ENCODE measurements at places on chromosomes 1 and 21.

GRCh38 chr1:116763116-116763786, 9.0 kb downstream of the CD2 start:
- no peak for DNase-seq

- DNase-seq = no peak
Measured at GRCh38 chr1:150999051-150999674, 7.5 kb downstream of the MINDY1 start.

- no peak for DNase-seq
Measured at GRCh38 chr1:2564815-2565374, 8.7 kb downstream of the TNFRSF14 start.

DNA sequence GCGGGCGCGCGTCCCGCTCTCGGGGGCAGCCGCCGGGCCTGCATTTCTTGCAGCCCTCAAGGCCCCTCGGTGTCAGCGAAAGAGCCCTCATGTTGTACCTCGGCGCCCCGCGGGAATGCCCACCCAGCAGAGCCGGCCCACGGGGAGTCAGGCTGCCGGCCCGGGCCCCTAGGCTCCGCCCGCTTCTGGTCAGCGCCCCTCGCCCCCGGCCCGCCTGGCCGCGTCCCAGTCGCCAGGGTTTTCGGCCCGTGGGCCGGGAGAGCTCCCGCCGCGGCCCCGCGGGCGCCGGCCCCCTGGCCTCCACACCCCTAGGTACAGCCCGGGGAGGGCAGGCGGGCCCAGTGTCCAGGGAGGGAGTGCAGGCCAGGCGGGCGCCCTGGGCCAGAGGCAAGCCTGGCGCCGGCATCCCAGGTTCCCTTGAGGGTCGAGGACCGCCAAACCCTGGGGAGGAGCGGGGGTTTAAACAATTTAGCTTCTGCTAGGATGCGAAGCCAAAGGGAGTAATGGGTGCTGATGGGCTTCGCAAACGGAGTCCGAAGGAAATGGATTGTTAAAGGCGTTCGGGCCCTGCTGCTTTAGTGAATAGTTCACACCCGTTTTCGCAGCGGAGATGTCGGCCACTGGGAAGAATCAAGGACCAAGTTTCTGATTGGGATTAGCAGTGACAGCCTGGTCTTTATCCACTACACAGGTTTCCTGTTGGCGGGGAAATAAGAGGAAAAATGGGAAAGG, 486 bp upstream of the KCNA3 start:
- no peak for DNase-seq

DNA sequence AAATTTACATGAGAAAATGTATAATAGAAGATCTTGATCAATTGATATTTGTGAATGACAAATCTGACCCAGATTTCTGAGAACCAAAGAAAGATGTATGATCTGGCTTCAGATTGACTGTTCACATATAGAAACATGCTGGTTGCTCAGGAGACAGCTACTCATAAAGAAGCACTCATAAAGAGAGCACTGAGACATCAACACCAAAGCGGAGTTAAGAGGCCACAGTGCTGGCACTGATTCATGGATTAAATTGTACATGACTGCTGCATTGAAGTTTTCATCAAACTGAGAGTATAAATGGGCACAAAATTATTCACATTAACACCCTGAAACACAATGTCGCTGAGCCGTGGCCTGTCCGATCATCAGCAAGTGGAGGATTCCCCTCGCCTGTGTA, 46.2 kb downstream of the SH3GLB1 start:
- no peak for DNase-seq

GRCh38 chr1:234656944-234657654, 47.1 kb upstream of the IRF2BP2 start:
- DNase-seq = no peak

DNA sequence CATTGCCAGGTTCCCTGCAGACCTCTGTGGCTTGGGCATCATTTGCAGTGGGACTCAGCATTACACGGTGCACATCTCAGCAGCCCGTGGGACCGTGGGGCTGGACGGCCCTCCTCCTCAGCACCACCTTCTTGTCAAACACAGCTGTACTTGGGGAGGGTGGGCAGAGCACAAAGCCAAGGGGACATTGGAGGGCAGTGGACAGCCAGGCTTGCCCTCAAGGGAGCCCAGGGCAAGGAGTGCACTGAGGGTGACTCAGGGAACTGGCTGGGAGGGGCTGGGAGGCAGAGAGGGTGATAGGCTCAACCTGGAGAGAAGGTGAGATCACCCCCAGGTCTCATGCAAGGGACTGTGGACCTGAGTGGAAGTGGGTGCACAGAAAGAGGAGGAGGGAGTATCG, 3.4 kb downstream of the CAPN9 start:
- DNase-seq = no peak

- DNase-seq = no peak
Measured at GRCh38 chr1:11031624-11032262, 15.3 kb downstream of the MASP2 start.

GRCh38 chr1:155219592-155220031, 11.1 kb downstream of the MTX1 start:
- no peak for DNase-seq

DNA sequence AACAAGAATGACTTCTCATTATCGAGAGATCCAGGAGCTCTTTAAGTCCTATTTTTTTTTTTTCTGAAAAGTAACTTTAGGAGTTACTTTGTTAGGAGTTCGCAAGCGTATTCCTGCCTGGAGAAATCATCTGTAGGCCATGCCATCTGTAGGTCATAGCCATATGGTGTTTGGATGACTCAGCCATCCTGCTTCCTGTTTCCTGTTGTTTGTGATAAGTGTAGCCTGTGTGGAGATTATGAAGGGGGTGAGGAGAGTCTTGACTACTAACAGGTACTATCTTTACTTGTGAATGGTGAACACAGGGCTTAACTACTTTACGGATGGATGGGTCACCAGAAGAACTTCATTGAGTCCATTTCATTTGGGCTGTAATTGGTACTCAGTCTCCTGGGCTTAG, 327.2 kb downstream of the PTPRU start:
- DNase-seq = no peak

GRCh38 chr1:116794804-116795481, 40.7 kb downstream of the CD2 start:
- no peak for DNase-seq

- DNase-seq = no peak
Measured at GRCh38 chr1:188986745-188987417, 1490.8 kb downstream of the BRINP3 start.

- DNase-seq = no peak
Measured at GRCh38 chr1:28086651-28087050, 1.8 kb downstream of the EYA3 start.

DNA sequence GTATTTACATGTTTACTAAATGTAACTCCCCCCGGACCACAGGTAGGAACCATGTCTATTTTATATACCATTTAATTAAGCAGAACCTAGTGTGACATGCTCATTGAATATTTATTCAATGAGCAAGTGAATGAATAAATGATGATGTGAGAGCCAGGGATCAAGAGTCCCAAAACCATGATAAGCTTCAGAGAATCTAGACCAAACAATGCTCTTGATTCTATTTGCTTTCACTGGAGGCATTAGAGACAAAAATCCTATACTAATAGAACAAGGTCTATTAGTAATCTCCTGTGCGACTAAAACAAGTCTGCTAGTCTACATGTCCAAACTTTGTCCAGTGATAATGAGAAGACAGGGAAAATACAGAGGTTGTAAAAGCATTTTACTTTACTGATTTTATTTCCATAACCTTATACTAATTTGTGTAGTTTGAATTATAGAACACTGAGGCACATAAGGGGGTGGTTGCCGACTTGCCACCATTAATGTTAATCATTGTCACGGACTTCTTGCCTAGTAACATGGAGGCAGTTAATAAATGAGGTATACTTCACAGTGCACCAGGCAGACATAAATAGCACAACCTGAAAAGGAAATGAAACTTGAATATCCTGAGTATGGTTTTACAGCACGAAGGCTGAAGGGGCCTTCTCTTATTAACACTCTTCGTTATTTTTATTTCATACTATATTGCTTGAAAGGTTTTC, 69.8 kb downstream of the TBX15 start:
- DNase-seq = no peak

GRCh38 chr21:31659536-31660258, at the start of gene SOD1:
SOD1 (plus strand) TSS chr21:31659693; CDS start chr21:31659770, 77 bp downstream.
- DNase-seq = peak; percentile 95

DNA sequence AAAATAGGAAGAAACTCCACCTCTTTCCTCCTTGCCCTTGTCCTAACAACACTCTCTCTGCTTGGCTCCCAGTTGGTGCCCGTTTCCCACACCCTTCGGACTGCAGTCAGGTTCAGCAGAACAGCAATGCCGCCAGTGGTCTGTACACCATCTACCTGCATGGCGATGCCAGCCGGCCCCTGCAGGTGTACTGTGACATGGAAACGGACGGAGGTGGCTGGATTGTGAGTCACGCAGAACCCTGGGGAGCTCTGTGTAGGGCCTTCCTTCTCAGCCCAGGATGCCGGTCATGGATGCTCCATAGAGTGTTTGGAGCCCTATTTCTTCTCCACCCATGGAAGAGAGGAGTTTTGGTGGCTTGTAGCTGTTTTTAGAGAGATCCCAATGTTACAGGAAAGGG, 60.9 kb downstream of the TNN start:
- DNase-seq = no peak

DNA sequence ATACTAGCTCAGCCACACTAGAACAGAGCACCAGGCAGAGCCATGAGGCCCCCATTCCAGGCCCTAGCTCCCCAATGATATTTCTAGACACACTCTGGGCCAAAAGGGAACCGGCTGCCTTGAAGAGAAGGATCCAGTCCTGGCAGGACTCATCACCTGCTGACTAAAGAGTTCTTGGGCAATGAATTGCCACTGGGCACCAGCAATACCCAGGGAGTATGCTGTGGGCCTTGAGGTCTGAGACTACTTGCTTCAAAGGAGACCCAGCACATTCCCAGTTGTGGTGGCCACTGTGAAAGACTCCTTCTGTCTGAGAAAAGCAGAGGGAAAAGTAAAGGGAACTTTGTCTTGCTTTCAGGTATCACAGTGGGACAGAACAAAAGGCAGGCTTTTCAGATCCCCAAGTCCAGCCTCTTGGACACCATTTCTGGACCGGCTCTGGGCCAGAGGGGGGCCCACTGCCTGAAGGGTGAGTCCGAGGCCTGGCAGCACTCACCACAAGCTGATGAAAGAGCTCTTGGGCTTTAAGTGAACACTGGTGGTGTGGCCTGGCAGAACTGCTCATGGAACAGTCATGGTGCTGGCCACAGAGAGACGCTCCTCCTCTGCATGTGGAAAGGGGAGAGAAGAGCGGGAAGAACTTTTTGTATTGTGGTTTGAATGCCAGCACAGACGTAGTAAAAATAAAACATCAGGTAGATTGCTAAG, 72.5 kb downstream of the CDC42BPA start:
- DNase-seq = no peak

GRCh38 chr1:209428241-209428921, 155.1 kb upstream of the CAMK1G start:
- DNase-seq = no peak

DNA sequence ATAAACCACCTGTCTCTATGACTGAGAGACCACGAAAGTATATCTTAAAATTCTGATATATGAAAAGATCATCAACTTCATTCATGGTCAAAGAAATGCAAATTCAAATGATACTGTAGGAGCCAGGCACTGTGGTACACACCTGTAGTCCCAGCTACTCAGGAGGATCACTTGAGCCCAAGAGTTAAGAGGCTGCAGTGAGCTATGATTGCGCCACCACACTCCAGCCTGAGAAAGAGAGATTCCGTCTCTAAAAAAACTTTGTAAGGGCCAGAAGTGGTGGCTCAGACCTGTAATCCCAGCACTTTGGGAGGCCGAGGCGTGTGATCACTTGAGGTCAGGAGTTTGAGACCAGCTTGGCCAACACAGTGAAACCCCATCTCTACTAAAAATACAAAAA, 17.0 kb downstream of the RERE start:
- no peak for DNase-seq

DNA sequence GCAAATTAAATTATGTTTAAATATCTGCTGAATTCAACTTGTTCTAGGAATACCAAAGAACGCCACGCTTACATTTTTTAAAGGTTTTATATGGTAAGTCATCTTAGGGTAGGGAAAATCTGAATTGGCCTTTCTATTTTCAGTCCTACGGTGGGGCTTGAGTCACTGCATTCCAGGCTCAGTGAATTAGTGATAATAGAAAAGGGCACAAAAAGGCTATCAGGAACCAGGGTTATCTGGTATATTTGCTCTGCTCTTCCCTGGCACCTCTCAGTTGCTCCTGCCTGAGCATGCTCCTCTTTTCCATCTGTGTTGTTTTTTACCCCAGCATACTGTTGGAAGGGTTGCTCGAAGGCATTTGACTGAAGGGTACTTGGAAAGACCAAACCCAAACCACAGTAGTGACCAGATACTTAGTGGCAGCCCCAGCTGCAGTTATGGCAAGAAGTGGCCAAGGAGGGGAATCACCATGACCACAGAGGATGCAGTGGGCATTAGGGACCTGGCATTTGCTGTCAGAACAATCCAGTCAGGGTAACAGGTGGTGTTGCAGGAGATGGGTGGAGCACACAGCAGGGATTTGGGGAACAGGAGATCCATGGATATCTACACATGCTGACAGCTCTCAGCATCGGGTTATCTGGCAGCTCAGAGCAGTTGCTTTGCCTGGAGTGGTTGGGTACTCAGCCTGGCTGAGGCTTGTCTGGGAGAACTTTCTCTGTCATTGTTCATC, 2.3 kb downstream of the OVAAL start:
- DNase-seq = no peak

- DNase-seq = no peak
Measured at GRCh38 chr1:81679942-81680341, 120.8 kb upstream of the ADGRL2 start.

- no peak for DNase-seq
Measured at GRCh38 chr1:202710070-202711045, at the start of gene SYT2. SYT2 (minus strand) TSS chr1:202710454; CDS start chr1:202605772, 104,682 bp downstream.

GRCh38 chr1:27941671-27942540, 7.1 kb downstream of the SMPDL3B start:
- DNase-seq = no peak

DNA sequence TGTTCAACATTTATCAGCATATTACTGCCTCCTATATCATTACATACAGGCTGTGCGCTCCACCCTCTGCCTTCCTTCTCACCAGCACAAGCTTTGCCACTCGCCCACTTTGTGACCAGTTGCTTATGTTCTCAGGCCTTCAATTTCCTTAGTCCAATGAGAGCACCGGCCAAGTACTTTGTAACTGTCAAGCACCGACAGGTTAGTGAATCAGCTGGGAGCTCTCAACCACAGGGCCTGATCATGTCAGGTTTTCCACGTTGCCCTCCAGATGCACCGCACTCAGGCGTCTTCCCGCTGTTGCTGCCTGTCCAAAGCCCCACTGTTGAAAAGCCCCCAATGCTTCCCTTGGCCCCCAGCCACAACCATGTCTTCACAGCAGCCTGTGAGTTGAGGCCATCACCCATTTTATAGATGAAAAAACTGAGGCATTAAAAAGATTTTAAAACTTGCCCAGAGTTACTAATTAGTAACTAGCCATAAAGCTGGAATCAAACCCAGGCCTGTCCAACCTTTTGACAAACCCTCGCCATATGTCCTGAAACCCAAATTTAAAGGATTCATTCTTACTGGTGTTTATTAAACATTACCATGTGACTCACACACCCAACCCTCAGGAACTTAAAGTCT, 3.4 kb upstream of the KCNN3 start:
- no peak for DNase-seq

Data from stimulated activated CD8-positive, alpha-beta memory T cell treated with anti-CD3 and anti-CD28 coated beads, Interleukin-7, amount 100 ng/mL, for 4 hours (primary cell).